ENCODE measurements at places on chromosomes 1 and 21.
A peak's percentile ranks its signal among the peaks of the same experiment; 100 is the strongest.

- no peak for DNase-seq
These were observed 6.1 kb upstream of the CDC73 start for GRCh38 chr1:193115629-193116227.

GRCh38 chr1:225498549-225499136, 70.8 kb upstream of the LBR start:
- DNase-seq: no peak

GRCh38 chr1:175449306-175449705, 256.7 kb upstream of the KIAA0040 start:
- DNase-seq: no peak

DNA sequence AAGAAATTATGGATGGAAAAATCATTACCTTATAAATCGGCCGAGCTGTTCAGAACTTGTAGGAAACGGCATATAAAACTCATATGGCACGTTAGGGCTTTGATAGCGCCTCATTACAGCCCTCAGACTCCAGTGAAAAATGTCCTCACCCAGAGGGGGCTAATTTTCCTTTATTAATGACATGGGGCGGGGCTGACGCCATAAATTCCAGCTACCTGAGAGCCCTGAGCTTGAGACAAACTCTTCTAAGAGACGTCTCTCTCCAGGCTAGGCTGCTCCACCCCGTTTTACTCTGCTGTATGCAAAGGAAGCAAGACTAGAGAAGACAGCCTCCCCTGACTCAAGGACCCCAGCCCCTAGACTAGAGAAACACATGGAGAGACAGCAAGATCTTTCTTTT, 149.4 kb downstream of the TRABD2B start:
- DNase-seq: no peak

- no peak for DNase-seq
These were observed 150.1 kb downstream of the PLA2G4A start for GRCh38 chr1:186978596-186979556.

GRCh38 chr1:3149277-3149676, 80.3 kb downstream of the PRDM16 start:
- DNase-seq: no peak

DNA sequence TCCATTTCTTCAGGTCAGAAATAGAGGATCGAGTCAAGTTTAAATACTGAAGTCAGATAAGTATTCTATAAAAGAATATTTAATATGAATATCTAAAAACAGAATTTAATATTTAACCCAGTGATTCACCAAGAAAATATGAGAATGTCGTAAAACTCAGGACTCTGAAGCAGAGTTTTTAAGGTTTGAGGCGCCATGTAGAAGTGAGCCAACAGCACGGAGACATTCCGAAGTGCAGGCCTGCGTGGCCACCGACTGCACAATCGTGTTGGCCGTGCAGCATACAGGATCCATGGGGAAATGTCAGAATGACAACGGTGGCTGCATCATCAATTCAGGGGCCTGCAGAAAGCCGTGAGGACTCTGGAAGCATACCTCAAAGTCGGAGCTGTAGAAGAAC, 23.4 kb downstream of the MRAP start:
- DNase-seq: no peak

- DNase-seq: no peak
These were observed 220.5 kb downstream of the CENPF start for GRCh38 chr1:214823311-214824117.

DNA sequence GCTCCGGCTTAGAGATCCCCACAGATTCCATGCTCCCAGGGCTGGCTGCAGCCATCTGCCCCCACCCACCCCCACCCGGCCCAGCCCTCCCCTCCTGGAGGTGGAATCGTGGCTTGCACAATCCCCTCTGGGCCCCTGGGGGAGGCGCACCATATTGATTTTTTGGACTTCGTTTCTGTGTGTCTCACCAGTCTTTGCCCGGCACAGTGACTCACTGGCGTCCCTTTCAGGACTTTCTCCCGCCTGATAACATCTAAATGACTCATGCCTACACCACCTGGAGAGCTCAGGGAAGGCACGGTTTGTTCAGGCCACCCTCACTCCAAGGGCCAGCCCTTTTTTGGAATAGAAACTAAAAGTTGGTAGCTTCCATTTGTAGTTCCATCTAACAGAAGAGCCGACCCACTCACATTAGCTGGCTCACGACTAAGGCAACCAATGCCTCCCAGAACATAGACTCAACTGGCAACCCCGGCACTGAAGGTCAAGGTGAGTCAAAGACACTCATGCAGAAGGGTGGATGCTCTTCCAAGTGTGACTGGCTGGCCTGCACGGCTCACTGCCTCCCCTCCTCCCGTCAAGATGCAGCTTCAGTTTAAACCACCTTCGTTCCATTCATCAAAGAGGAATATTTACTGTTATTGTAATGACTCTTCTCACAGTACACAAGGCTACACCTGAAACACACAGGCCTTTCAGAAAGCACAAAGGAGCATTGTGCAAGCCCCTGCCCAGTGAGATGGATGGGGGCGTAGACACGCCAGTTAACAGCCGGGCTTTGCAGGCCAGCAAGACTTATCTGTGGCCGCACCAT, 18.1 kb upstream of the ETS2 start:
- no peak for DNase-seq

- no peak for DNase-seq
These were observed 22.1 kb upstream of the NEXN start for GRCh38 chr1:77866296-77866695.

- no peak for DNase-seq
These were observed at the start of gene RSPO1 for GRCh38 chr1:37634244-37634991. TSS of gene RSPO1 (minus strand) at chr1:37634892. CDS start at chr1:37629661, 5,231 bp downstream.

DNA sequence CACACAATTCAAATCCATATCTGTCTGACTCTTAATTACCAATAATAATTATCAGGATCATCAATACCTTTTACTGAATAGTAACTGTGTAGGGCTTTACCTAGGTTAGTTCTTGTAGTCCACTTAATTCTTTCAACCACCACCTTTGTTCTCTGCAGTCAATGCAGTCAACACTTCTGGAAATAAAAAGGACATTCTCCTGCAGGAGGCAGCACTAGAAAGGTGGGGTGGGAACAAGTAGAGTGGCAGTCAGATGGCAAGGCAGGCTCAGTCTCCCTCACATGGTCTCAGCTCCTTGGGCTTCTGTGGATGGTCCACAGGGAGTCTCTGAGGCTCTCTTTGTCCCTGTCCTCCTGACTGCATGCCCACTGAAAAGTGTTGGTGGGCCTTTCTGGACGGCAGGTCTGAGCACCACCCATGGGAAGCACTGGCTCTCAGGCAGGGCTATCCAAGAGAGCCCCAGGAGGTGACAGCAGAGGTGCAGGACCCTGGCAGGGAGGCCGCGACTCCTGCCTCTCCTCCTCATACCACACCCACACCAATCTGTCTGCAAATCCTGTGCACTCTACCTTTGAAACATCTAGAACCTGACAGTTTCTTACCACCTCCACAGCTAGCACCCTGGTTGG, 237.3 kb downstream of the FOXD2 start:
- no peak for DNase-seq

- no peak for DNase-seq
These were observed 46.2 kb upstream of the WASF2 start for GRCh38 chr1:27536010-27536757.

DNA sequence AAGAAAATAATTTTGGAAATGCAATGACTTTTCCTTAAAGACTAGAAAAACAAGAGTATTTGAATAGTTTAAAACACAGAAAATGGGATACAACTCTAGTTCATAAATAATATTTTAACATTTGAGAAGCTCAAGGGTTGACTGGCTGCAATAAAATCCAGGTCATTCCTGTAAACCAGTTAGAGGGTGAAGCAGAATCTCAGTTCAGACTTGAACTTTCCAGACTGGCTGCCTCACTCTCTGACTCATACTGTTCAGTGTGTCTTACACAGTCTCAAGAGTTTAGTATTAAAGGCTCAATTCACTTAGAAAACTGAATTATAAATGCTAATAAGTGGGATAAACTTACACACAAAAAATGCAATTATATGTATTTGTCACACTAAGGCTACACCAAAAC, 89.9 kb downstream of the RAVER2 start:
- DNase-seq: no peak

- DNase-seq: peak; percentile 97
These were observed 722 bp upstream of the TUT4 start for GRCh38 chr1:52553362-52554266.

DNA sequence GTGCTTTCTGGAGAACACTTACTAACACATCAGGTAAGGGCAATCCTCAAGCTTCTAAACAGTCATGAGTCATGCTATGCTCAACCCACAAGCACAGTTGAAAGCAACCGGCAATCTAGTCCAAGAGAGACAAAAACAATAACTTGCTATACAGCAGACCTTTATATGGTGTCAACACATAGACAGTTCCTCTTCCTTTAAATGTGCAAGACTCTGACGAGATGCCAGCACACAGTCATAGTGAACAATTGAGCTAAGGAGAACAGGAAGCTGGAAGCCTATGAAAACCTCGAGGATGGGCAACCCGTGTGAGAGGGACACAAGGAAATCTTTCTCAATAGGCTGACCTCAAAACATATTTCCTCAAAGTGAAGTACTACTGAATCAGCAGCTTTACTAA, 5.3 kb downstream of the ADIPOR1 start:
- DNase-seq: no peak

- no peak for DNase-seq
These were observed 14.7 kb downstream of the GAS5 start for GRCh38 chr1:173853074-173853473.

DNA sequence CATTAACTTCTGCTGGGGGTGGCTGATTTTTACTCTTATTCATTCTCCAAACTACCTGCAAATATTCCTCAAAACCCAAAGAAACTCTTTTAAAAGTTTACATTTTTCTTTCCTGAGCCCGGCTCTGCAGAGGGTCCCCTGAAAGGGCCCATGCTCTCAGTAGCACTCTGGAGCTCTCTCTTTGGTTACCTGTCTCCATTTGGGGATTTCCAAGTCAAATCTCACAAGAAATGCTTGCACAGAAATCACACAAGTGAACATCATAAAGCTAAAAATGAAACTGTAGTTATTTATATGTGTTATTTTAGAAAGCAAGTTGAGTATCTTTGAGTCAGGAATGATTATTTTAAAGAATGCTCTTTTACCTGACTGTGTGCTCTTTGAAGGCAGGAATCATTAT, 174.5 kb upstream of the PLXNA2 start:
- no peak for DNase-seq
